Tongue (tissue), 3 donors: ENCODE measurements at places on chromosomes 6 and 20. TPM values are rescaled to one million over a fixed set of nuclear protein-coding genes. Genes with fewer than 3 reads are reported as not detected.

The SLC4A11 gene
- total RNA-seq: 0.62 TPM

GRCh38 chr20:48841196-48841874 lies 13.5 kb upstream of the PREX1 start:
- DNase-seq: no peak

GRCh38 chr6:160221423-160221822 lies 37.2 kb downstream of the SLC22A2 start:
- DNase-seq: peak; percentile 15

GRCh38 chr6:101401792-101402621 lies 8.5 kb downstream of the GRIK2 start:
- peak; percentile 44 for DNase-seq

DNA sequence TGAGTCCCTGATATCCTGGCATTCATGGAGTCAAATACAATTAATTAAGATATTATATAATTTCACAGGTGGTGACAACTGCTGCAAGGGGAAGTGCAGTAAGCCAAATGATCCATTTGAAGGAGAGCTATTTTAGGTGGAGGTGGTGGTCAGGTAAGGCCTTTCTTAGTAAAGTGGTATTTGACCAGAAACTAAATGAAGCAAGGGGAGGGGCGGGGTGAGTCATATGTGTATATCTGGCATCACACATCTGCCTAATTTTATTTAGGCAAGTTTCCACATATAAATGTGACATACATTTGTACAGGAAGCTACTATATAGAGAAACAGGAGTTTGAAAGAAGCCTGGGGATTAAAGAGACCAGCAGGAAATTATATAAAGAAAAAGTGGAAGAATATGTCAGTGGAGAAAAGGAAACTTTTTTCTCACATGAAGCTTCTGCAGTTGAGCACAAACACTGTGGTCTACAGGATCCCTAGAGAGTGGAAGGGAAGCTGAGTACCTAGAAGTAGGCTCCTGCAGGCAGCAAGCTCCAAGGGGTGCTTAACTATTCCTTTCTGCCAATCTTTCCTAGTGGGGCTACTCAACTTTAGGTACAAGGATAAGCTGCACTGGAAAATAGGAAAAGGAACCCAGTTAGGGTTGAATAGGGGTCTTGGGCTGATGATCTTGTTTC lies 99.6 kb downstream of the OGFRL1 start:
- no peak for DNase-seq

- DNase-seq: peak; percentile 10
Measured at GRCh38 chr6:89675949-89676748, 37.6 kb upstream of the LYRM2 start.

The PIGT gene
- 27.4 TPM for total RNA-seq

DNA sequence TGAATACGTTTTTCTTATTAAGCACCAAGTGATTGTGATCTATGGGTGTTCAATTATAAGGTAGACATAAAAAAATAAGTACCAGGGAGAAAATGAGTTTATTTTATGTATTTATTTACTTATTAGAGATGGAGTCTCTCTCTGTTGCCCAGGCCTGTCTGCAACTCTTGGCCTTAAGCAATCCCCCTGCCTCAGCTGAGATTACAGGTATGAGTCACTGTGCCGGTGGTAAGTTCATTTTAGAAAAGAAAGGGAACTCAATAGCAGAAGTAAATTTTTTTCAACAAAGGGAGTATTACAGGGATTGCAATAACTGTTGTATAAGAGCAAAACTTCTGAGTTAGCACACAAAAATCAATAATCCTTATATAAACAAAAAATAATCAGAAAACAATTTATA lies 98.7 kb upstream of the FUT9 start:
- no peak for DNase-seq

DNA sequence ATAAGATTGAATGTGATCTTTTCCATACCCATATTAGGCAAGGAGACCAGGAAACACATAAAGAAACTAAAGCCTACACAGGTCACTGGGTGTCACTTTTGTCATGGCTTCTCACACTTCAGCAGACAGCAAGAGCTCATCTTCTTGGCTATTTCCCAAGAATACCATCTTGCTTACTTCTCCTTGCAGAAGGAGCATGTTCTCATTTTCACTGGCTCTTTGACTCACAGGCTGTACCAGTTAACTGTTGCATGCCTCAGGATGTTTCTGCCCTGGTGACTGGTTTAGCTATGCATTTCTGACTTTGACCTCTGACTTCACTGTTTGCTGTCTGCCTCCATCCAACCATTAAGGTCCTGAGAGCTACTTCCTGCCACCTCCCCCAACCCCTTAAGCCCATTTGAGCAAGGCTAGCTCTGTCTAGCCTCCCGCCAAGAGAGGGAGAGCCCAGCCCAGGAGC lies 40.3 kb upstream of the OGFRL1 start:
- peak; percentile 21 for DNase-seq

The GPR63 gene
- total RNA-seq: 2.4 TPM

GRCh38 chr6:52389264-52389625 lies 27.3 kb downstream of the PAQR8 start:
- no peak for DNase-seq
